ENCODE measurements at places on chromosomes 6 and 20.
A peak's percentile ranks its signal among the peaks of the same experiment; 100 is the strongest.

DNA sequence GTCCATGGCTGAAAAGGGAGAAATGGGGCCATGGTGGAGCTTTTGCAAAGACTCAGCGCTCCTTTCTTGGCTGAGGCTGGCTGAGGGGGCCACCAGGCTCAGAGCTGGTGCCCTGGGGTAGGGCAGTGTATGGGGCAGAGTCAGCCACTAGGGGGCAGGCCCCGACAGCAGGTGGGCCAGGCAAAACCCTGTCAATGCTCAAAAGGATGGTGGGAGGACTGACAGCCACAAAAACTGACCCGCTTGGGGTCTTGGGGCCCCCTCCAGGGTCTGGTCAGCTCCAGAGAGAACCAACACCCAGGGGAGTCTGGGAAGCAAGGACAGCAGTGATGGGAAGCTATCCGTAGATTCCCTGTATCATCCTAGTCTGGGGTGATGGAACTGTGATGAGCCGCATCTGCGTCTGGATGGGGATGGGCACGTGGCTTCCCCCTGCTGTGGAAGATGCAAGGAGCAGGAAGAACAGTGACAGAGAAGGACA lies 306.9 kb downstream of the DHX35 start:
- DNase-seq: peak; percentile 23

DNA sequence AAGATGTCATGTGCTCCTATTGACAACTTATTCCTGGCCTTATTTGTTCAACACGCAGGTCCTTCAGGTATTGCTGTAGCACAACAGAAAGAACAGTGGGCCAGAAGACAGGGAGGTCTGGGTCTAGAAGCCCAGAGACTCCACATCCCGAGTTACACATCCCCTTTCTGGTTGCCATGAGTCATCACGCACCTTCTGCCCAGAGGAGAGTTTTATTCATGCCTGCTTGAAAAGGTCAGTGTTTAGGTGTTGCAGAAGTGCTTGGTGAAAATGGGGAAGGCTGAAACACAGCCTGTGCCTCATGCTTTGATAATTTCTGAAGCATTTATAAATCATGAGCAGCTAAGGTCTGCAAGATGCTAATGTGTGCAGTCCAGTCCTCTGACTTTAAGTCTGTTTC lies 256.4 kb downstream of the GMPR start:
- no peak for DNase-seq

- DNase-seq: no peak
These were observed 50.7 kb upstream of the MAPK13 start for GRCh38 chr6:36079601-36080000.

DNA sequence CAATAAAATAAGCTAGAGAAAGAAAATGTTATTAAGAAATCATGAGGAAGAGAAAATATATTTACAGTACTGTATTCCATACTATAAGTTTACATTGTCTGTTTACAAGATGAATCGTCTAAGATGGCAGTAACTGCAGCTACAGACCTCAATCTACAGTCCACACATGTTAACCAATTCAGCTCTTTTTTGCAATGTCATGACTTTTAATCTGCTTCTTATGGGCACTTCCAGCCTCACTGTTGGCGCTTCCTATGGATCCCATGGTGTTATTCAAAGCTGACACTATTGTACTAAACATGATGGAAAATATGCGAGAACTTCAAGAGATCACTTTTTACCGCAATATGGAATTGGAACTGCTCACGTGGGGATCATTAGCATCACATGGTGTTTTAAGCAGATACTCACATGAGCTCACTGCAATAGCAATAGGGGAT lies 451.5 kb upstream of the CITED2 start:
- DNase-seq: no peak

Data from ACHN (cell line).